NCI-H2171 (cell line): ENCODE measurements at places on chromosomes 5 and 9.
A peak's percentile ranks its signal among the peaks of the same experiment; 100 is the strongest.

DNA sequence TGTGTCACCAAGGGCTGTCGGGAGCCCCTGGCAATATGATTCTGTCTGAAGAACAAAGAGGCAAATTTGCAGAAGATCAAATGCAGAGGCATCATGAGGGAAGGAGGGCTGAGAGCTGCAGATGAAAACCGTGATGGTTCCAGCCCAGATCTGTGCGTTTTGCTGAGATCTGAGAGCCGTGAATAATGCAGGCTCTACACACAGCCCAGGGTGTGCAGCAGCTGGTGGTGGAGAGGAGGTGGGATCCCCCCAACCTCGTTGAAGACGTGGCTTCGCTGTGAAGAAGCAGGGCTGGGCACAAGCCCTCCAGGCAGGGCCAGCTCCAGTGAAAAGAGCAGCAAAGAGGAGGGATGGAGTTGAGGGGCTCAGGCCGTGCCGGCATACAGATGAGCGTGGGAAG, 75.5 kb downstream of the TSPAN17 start:
- DNase-seq, result peak; percentile 12

- no peak for DNase-seq
These were observed 125.5 kb upstream of the RAI14 start for GRCh38 chr5:34530637-34531036.

GRCh38 chr9:36987409-36987808, 46.7 kb downstream of the PAX5 start:
- no peak for DNase-seq

GRCh38 chr5:176181271-176181855, 56.9 kb upstream of the SIMC1 start:
- DNase-seq, result no peak

- no peak for DNase-seq
These were observed 462.9 kb downstream of the SEMA5A start for GRCh38 chr5:9082996-9083395.

- no peak for DNase-seq
These were observed 62.7 kb downstream of the SEMA4D start for GRCh38 chr9:89435071-89435823.

DNA sequence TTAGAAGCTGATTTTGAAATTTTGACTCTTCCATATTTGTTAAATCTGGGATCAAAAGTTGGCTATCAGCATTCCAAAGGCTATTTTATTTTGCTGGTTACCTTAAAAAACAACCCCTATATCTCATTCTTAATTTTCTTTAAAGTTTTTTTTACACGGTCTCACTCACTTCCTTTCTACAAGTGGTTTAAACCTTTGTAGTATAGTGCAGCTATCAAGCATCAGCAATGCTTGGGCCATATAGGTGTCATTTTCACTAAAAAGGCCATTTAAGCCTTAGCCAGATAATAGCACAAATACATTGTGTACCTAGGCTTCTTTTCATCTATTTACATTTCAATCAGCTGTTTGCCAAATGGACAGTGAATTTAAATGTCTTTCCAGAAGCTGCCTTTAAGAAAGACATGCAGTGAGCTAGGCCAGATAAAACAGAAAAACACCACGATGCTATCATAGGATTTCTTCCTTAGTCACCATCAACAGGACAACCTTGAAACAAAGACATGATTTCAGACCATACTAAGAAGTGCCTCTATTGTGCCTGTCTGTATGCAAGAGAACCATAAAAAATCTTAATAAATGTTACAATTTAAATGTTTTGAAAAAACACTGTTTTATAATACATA, 104.2 kb downstream of the RAPGEF6 start:
- no peak for DNase-seq

GRCh38 chr9:135347461-135347860, 132.1 kb upstream of the PPP1R26 start:
- no peak for DNase-seq

- DNase-seq, result no peak
These were observed 166.4 kb downstream of the FAM170A start for GRCh38 chr5:119795768-119796167.

GRCh38 chr9:15512889-15513288, 2.1 kb upstream of the PSIP1 start:
- no peak for DNase-seq

DNA sequence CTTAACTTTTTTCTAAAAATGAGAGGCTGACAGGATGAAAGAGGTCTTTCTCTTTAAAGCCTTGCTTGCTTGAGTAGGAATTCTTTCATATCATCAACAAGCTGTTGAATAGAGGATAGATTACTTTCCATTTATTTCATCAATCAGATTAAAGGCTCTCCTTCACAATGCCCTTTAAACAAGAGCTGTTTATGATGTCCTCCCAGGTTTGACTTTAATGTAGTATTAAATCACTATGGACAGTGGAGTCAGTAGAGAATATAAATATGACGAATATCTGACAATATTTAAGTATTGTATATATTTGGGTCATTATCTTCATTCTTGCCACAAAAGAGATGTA, 282.0 kb downstream of the ISL1 start:
- no peak for DNase-seq

GRCh38 chr5:86679529-86679928, 61.8 kb downstream of the COX7C start:
- DNase-seq, result peak; percentile 3

- no peak for DNase-seq
These were observed 130.9 kb downstream of the SUSD1 start for GRCh38 chr9:112044186-112044585.

GRCh38 chr5:164184158-164184557, 678.7 kb downstream of the MAT2B start:
- DNase-seq, result no peak

GRCh38 chr5:174675916-174676315, 48.5 kb upstream of the MSX2 start:
- no peak for DNase-seq

DNA sequence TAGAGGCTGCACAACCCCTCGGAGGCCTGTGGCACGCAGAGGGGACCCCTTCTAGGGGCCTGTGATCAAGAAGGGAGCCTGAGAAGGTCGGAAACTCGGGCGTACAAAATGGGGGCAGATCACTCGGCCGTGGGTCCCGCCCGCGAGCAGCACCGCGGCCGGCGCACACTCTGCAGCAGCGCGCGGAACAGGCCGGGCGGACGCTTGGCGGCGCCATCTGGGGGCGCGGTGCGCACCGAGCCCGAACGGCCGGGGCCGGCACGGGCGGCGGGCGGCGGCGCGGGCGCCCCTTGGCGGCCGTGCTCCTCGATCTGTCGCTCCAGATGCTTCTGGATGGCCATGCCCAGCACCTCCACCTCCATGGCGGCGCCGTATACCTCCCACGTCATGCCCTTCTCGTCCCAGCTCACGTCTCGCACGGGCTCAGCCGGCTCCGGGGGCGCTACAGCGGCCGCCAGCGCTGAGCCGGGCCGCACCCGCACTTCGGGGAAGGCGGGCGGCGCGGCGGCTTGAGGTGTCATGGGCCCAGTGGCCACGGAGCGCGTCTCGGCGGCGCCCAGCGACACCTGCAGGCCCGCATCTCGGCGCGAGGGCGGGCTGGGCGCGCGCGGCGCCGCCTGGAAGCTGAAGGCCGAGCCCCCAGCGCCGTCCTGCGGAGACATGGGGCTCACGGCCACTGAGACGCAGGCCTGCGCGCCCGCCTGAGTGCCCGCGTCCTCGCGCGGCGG, 13.1 kb downstream of the GPRIN1 start:
- no peak for DNase-seq

DNA sequence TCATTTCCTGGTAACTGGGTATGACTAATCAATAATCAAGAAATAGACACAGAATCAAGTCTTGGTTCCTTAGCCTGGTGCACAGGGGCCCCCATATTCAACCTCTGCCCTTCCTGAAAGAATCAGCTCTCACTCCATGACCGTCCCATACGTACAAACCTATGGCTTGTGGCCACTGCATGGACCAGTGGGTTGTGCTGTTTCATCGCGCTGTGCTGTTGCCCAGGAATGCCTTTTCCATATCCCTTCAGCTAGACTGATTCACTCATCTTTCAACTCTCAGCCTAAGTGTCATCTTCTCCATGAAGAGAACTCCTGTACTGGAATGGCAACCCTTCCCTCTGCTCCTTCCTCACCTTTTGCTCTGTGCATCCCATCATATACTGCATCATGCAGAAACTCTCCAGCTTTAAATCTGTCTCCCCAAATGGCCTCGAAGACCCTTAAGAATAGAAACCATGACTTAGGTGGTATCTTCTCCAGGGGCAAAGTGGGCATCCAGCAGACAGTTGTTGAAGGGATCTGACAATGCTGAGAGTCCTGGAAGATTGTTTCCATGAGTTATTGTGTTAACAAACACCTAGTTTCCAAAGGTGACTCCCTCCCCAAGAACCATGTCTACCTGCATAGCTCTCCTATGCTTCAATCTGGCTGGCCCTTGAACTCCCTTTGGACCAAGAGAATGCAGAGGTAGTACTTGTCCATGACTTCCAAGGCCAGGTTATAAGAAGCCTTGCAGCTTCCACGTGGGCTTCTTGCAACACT, 180.8 kb downstream of the ACTL7B start:
- no peak for DNase-seq

DNA sequence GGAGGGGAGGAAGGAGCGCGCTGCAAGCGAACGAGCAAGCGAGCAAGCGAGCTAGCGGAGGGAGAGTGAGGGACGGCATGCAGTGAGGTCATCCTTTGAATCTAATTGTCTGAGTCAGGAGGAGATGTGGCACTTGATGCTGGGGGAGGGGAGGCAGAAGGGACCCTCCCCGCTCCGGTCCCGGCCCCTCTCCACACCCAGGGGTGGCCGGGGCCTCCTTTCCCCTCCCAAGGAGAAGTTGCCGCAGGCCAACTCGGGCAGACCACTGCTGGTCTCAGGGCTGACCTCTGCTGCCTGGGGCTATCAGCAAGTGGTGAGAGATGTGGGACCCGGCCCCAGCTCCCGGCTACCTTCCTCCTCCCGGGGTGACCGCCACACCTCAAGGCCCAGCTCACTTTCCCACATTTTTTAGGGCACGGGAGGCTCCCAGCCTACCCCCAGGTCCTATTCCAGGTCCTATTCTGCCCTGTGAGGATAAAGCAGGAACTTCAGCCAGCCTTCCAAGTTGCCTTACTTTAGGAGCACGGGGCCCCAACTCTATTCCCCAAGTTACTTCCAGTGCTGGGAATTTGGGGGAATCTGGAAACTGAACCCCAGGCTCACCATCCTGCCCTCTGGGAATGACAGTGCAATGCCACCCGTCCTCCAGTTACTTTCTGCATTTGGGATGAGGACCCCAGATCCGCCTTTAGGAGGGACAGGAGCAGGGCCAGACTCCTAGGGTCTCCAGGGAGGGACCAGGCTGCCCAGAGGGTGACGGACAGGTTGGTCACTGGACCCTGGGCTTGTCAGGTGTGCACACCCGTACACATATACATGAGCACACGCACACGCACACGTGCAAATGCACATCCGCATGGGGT, 11.1 kb downstream of the CNTFR start:
- DNase-seq, result no peak

DNA sequence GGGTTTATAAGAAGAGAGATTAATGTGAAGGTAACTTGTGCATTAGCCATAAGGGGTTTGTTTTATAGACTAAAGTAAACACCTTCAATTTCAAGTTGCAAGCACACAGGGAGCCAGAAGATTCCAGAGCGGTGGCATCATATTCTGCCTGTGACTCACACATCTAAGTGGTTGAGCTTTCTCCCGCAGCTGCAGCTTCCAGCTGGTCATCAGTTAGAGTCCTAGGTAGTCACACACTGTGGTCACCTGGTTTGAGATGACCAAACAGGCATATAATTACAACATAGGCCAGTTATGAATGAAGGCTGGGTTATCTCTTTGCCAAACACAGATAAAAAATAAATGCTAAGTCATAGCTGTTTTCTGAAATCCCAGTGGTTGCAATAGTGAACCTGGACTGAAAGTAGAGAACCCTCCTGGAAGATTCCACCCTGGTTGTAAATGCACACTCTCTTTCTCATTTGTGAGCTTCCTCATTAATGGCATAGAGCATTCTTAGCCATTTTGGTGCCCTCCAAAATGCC, 171.3 kb downstream of the GDNF start:
- DNase-seq, result no peak

DNA sequence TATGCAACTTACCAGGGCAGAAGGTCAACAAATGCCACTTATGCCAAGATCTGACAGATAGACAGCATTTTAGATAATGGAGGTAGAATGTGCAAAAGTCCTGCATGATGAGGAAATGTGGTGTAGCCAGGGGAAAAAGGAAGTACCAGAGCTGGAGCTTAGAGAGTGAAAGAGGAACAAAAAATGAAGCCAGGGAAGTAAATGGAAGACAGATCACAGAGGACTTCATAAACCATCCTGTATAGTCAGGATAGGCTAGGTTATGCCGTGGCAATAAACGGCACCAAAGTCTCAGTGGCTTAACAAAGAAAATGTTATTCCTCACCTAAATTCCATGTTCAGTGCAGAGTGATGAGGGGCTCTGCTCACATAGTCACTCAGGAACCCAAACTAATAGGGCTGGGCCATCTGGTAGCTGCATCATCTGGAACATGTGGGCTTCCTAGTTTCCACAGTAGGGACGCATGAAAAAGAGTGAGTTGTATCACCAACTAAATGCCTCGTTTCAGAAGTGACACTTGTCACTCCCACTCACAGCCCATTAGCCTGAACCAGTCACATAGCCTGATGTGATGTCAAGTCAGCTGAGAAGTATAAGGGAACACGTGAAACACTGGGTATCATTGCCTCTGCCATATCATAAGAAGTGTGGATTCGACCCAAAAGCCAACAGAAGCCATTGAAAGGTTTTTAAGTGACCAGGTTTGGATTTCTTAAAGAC, 70.3 kb downstream of the SH3RF2 start:
- DNase-seq, result no peak

GRCh38 chr5:54220230-54221040, 89.9 kb downstream of the ARL15 start:
- no peak for DNase-seq

DNA sequence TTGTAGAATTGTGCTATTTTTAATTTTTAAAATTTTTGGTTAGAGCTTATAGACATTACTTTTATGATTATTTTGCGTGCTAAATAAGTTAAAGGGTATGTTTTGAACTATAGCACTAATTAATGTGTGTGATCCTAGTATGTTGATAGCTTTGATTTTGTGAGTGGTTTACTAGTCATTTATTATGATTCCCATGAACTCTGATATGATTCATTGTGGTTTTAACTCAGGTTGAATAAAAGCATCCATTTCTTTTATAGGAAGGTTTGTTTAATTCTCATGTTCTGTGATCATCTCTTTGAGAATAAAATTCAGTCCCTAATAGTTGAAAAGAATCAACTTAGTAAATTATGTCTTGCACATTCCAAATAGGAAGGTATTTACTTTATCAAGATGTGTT, 22.5 kb downstream of the C5orf22 start:
- DNase-seq, result no peak

- no peak for DNase-seq
These were observed 7.0 kb downstream of the EFNA5 start for GRCh38 chr5:107663697-107664096.

DNA sequence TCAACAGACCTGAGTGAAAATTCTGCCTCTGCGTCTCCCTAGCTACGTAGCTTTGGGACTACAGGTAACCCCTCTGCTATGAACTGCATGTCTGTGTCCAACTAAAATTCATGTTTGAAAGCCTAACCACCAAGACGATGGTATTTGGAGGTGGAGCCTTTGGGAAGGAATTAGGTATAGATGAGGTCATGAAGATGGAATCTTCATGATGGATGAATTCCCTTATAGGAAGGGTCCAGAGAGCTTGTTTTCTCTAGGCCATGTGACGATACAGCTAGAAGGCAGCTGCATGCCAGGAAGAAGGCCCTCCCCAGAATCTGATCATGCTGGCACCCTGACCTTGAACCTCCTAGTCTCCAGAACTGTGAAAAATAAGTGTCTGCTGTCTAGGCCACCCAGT, 296.4 kb downstream of the SLIT3 start:
- no peak for DNase-seq

GRCh38 chr9:96040591-96041461, 165.3 kb downstream of the ERCC6L2 start:
- no peak for DNase-seq

GRCh38 chr9:87548159-87548558, 50.5 kb downstream of the DAPK1 start:
- no peak for DNase-seq
